T47D (cell line): ENCODE measurements at places on chromosomes 5 and 9.

DNA sequence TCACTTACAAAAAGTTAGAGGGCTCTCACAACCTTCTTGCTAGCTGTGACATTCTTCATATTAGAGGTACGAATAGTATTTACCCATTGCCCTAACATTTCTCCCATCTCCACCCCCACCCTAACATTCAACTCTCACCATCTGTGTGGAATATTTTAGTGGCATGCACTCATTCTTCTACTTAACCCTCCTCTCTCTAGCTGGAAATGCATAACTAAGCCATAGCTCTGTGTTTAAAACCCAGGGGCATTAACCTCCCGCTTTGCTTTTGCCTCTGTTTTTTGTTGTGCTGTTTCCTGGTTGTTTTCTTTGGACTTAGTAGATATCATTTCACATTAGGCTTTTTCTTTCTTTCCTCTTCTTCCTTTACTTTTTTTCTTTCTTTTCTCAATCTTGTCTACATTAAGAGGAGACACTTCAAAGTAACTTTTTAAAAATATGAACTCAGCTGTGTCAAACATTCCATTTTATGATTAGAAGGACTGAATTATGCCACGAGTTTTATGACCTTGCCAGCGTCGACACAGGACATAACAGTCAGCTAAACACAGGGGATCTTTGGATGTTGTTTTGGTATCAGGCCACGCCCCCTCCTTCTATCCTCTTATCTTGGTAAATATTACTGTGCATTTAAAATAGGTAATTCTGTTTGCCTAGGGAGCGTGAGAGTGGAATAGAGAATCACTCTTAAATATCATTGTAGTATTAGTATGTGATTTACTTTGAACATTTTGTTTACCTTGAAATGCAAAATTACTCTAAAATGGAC is 236.0 kb downstream of the CD180 start:
- DNase-seq = no peak

GRCh38 chr9:121169094-121169601 is 32.5 kb downstream of the RAB14 start:
- DNase-seq = peak; percentile 45

DNA sequence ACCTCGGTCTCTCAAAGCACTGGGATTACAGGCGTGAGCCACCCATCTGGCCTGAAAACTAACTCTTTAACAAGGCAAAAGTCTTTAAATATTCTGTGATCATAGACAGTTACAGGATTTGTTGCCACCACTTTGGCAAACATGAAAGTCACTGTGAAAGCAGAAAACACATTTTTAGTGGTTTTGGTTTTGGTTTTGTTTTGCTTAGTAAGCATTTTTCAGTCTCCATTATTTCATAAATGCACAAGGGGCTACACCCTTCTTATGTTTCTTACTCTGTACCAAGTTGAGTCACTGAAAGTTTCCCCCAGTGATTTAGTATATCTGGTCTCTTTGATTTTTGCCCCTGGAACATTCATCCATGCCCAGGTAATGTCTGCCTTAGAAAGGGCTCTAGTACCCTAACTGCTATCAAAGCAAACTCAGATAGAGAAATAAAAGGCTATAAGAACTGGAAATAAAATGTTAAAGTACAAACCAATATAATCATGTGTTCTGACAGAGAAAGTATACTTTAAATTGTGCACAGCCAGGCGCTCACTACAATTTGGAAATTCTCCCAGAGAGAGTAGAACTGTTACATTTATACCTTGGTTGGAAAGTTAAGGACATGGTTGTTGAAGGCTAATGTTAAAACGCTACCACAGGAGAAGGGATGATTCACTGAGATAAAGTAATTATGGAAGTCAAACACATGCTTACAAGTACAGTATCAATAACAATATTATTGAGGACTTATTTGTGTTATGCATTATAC is 1022.5 kb upstream of the DMAC1 start:
- no peak for DNase-seq

GRCh38 chr5:3006526-3006925 is 255.0 kb upstream of the IRX2 start:
- no peak for DNase-seq

DNA sequence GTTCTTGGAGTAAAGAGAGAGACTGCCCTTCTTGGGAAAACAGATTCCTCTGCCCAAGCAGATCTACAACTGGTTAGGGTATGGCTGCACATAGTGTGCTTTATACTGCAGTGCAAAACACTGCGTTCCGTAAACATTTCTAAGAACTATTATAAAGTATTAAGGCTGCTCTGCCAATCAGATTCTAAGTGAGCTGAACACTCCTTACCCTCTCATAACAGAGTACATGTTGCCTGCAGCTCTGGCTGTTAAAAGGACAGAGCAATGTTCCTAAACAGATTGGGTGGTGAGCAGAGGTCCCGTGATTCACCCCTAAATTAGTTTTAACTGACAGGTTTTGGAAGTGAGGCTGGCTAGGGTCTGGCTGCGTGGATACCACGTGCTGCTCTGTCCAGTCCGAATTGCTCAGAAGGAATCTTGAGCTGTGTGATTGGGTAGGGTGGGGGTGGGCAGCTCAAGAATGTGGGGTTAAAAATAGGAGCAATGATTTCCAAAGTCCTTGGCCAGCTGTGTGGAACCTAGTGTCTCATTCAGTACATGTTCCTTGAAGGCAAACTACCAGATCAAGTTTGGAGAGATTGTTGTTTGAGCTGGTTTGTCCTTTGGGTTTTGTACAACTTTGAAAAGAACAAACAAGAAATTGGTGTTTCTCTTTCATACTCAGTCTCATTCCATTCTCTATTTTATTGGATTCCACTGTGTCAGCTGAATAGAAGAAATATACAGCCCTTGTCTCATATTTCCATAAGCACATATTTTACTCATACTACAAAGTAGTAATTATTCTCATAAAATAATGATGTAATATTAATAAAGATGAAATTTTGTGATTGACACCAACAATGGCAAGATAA is 497.6 kb upstream of the CD180 start:
- DNase-seq = peak; percentile 42
